ENCODE measurements at places on chromosomes 7 and 10. TPM values are rescaled to one million over a fixed set of nuclear protein-coding genes. Genes with fewer than 3 reads are reported as not detected.

DNA sequence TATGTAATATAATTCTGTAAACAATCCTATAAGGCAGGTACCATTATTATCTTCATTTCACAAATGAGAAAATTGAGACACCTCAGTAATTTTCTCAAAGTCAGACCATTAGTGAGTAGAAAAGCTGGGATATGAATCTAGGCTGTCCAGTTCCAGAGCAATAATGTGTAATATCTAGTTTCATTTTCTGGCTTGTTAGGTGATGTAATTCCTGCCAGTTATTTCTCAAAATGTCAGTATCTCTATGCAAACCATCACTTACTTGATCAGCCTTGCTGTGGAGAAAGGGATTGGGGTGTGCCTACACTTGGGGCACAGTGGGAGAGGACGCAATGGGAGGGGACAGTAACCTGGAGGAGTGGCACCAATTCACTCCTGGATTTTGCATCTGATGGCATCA lies 157.5 kb downstream of the LYZL1 start:
- H3K27ac ChIP-seq, result peak overlapping the region; percentile 63
- H3K36me3 ChIP-seq, result no peaks in the 10 kb centered on the region
- no peak for DNase-seq
- no peaks in the 10 kb centered on the region for H3K27me3 ChIP-seq
- no peak overlapping the region for H3K4me3 ChIP-seq
- H3K4me1 ChIP-seq, result peaks cover 17% of the 10 kb centered on the region

DNA sequence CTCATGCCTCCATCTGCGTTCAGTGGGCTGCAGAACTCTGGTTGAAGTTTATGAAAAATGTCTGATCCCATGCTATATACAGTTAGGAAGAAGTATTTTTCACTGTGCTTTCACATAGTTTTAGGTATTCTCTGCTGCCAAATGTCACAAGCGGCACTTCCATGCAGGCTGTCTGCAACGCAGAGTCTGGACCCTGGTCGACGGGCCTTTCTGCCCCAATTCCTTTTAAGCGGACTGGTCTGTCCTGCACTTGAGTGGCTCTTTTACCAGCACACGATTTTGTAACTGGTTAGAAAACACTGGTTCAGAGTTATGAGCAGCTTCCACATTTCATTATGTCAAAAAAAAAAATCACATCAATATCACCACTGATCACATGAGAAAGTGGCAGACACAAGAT lies 143.0 kb downstream of the DIP2C start:
- H3K4me1 ChIP-seq, result no peaks in the 10 kb centered on the region
- H3K27me3 ChIP-seq, result peaks cover 10% of the 10 kb centered on the region
- no peak for DNase-seq
- H3K36me3 ChIP-seq, result no peaks in the 10 kb centered on the region
- H3K4me3 ChIP-seq, result no peak overlapping the region

DNA sequence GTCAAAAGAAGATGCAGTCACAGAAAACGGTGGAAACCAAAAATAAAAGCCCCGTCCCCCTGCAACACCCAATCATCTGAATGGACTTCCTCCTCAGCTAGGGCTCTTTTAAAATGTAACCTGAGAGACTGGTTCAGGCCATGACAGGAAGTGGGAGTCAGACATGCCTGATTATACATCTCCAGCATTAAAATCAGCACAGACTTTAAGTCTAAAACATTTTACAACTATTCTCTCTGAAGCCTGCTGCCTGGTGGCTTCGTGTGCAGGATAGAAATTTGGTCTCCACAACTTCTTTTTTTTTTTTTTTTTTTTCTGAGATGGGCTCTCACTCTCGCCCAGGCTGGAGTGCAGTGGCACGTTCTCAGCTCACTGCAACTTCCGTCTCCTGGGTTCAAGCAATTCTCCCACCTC lies 30.3 kb downstream of the HACD1 start:
- H3K27me3 ChIP-seq, result peaks cover 6% of the 10 kb centered on the region
- H3K27ac ChIP-seq, result no peak overlapping the region
- H3K36me3 ChIP-seq, result no peaks in the 10 kb centered on the region
- peak overlapping the region; percentile 24 for H3K4me3 ChIP-seq

GRCh38 chr7:47536661-47537611 lies 45.0 kb downstream of the TNS3 start:
- H3K4me1 ChIP-seq, result no peaks in the 10 kb centered on the region
- peaks cover 14% of the 10 kb centered on the region for H3K27me3 ChIP-seq
- no peaks in the 10 kb centered on the region for H3K36me3 ChIP-seq
- no peak overlapping the region for H3K4me3 ChIP-seq
- no peak for DNase-seq
- H3K27ac ChIP-seq, result no peak overlapping the region

DNA sequence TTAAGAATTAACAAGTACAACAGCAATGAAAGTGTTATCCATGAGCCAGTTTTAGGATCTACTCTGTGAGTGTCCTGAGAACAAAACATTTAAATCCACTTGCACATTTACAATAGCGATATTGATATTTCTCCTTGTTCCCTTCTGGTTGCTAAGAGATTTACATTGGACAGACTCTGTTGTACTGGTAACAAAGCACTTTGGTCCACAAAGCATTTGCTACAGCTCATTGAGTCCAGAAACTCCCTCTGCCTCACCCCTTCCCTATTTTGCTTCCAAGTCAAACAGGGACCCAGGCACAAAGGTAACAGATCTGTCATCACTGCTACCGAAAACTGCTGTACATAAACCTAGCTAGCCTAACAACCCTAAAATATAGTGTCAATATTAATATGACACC lies 2.1 kb downstream of the ANK3 start:
- no peaks in the 10 kb centered on the region for H3K36me3 ChIP-seq
- peaks cover 7% of the 10 kb centered on the region for H3K4me1 ChIP-seq
- H3K27ac ChIP-seq, result no peak overlapping the region
- no peak for DNase-seq
- no peaks in the 10 kb centered on the region for H3K27me3 ChIP-seq
- no peak overlapping the region for H3K4me3 ChIP-seq

DNA sequence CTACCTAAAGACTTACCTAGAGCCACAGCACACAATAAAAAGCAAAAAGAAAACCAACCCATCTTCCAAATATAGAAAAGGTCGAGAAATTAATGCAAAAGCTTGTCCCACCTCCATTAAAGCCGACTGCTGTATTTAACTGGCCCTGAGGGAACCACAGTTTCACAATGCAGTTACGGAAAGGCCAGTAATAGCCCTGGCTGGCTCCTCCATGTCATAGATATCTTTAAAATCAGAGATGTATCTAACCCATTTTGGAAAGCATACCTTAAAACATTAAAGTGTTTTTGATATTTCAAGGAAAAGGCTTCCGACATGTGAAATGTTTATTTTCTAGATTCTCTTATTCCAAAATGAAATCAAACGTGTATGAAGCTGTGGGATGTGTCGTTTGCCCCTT lies 23.0 kb downstream of the HDAC9 start:
- DNase-seq, result no peak
- H3K36me3 ChIP-seq, result no peaks in the 10 kb centered on the region
- no peak overlapping the region for H3K27ac ChIP-seq

DNA sequence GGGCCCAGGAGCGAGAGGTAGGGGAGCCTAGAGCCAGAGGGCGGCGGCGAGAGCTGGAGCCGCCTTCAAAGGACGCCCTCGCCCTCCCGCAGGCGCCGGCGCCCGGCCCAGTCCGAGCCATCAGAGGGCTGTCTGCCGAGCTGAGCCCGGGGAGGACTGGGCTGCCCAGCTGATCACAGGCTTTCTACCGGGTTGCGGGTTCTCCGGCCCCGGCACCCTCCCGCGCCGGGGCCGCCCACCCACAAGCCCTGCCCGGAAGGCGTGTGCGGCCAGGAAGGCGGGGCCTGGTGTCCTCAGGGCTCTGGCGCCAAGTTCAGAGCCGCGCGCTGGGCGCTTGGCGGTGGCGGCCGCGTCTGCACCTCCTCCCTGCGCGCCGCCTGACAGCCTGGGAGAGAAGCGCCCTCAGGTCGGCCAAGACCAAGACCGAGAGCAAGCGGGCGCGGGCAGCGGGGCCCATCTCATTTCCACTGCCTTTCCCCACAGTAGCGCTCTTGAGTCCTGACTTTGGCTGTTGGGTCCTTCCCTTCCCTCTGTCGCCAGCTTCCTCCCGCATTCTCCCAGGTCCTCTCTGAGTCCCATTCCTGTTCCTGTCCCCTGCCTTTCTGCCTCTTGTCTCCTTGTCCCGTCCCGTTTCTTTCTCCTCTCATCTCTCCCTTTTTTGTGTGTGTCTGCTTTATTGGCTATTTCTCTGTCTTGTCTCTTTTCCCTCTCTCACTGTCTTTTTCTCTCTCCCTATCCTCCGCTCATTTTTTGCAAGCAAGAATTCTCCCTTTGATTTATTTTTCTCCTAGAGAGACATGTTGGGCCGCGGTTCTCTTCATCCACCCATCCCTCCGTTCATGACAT lies 60.6 kb upstream of the MSMB start:
- DNase-seq, result peak; percentile 89
- H3K27me3 ChIP-seq, result peaks cover 21% of the 10 kb centered on the region
- no peaks in the 10 kb centered on the region for H3K36me3 ChIP-seq
- peak overlapping the region; percentile 82 for H3K4me3 ChIP-seq
- peaks cover 14% of the 10 kb centered on the region for H3K4me1 ChIP-seq

DNA sequence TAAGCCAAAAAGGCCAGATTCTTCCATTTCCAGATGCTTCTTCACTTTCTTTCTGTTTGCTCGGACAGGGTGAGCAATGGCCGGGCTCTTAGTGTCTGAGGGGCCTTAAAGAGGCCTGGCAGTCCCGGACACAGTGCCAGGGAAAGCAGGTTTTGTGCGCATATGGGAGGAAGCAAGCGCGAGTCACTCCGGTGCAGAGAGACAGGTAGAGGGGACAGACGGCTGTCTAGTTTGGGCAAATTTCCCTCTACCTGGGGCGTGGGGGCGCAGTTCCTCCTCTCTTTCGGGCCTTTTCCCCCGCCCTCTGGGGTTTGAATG lies 4.7 kb downstream of the NEUROD6 start:
- H3K27me3 ChIP-seq, result peaks cover 22% of the 10 kb centered on the region
- H3K4me1 ChIP-seq, result no peaks in the 10 kb centered on the region
- H3K27ac ChIP-seq, result no peak overlapping the region

The SFRP4 gene
- not detected for total RNA-seq

- no peaks in the 10 kb centered on the region for H3K36me3 ChIP-seq
- H3K27ac ChIP-seq, result no peak overlapping the region
- no peak overlapping the region for H3K4me3 ChIP-seq
- DNase-seq, result no peak
These were observed 163.3 kb upstream of the TNRC18 start for GRCh38 chr7:5586963-5587348.

DNA sequence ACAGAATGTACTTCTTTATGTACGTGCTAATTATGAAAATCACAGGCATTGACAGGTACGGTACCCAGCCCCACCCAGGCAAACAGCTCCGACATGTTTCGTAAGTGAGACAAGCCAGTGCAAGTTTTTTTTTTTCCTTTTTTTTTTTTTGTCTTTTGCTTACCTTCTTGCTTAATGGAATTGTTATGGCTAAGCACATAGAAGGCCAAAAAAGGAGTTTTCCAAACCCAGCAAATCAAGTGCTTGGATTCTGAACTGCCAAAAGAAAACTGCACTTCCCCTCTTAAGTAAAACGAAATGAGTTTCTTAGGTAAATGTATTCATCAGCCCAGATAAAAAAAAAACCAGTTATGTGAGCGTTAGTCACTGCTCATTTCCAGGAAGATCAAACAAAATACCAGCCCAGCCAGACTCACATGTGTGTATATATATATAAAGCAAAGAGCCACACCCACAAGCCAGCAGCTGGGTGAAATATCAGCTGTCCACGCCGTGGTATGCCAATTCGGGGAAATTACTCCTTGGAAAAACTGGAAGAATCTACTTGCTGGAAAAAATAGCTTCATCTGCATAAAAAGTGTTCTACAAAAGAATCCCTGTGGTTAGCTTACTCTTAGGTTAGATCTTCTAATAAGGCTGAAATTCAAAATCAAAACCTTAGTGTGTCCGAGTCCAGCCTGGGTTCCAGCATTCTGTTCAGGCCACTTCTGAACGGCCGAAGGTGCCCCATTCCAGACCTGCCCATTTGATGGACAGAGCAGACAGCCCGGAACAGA lies 8.0 kb downstream of the KLF6 start:
- H3K36me3 ChIP-seq, result peaks cover 83% of the 10 kb centered on the region
- peaks cover 61% of the 10 kb centered on the region for H3K4me1 ChIP-seq
- H3K4me3 ChIP-seq, result peak overlapping the region; percentile 76
- H3K27me3 ChIP-seq, result no peaks in the 10 kb centered on the region

- peaks cover 28% of the 10 kb centered on the region for H3K4me1 ChIP-seq
- H3K4me3 ChIP-seq, result peak within 1 kb of the TSS; percentile 98
- DNase-seq, result peak; percentile 97
- H3K27me3 ChIP-seq, result no peaks in the 10 kb centered on the region
These were observed at the start of gene ARMH3 for GRCh38 chr10:102055647-102056419. Gene ARMH3 (minus strand): TSS chr10:102056173. CDS start chr10:102040114, 16,059 bp downstream.

DNA sequence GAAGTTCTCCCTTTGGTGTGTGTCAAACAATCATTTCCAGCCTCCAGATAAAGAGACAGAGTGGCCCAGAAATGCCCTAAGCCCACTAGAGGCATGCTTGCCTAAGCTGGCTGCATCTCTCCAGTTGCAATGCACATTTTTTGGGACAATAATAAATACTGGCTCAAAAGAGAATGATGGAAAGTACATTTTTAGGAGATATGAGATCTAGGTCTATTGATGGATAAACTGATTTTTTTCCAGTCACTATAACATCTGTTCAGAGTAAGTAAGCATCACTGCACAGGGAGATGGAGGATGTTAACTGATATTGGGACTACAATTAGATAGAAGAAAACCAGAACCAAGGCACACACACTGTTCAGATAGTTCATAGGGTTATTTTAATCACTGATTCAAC lies 553.0 kb downstream of the GRM8 start:
- DNase-seq, result no peak
- H3K4me3 ChIP-seq, result no peak overlapping the region
- H3K36me3 ChIP-seq, result no peaks in the 10 kb centered on the region
- H3K27ac ChIP-seq, result no peak overlapping the region
- H3K27me3 ChIP-seq, result peaks cover 16% of the 10 kb centered on the region

The ZC3HAV1L gene
- total RNA-seq, result 38.5 TPM

DNA sequence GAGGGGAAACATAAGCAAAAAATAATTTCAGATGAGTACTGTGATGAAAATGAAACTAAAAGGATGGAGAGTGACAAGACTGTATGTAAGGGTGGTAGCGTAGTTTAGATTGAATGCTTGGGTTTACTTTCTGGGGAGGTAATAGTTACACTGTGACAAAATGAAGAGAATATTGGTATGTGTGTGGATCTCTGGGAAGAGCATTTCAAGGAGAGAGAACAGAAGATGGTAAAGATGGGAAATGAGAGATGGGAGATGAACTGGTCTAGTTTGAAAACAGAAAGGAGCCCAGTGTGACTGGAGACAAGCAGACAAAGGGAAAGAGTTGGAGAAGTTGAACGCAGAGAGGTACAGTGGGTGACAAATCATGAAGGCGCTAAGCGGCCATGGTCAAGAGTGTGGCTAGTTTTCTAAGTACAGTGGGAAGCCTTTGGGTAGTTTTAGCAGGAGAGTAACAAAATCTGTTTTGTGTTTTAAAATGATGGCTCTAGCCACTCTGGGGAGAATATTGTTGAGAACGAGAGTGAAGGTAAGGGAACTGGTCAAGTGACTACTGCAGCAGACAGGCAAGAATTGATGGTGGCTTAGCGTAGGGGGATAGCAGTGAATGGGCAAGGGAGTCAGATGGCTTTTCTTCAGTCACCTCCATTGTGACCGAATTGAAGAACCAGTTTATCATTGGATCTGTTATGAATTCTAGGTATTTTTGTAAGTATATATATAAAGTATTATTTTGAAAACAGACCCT lies 22.6 kb downstream of the PALS2 start:
- H3K27ac ChIP-seq, result no peak overlapping the region

The SFTPA1 gene
- not detected for total RNA-seq

GRCh38 chr7:2148814-2149213 lies 83.9 kb downstream of the MAD1L1 start:
- no peaks in the 10 kb centered on the region for H3K27me3 ChIP-seq
- no peak overlapping the region for H3K27ac ChIP-seq
- no peaks in the 10 kb centered on the region for H3K36me3 ChIP-seq
- H3K4me3 ChIP-seq, result no peak overlapping the region
- no peaks in the 10 kb centered on the region for H3K4me1 ChIP-seq

The TPST1 gene
- 1.1 TPM for total RNA-seq

The PTF1A gene
- not detected for total RNA-seq

The FBH1 gene
- total RNA-seq, result 62.9 TPM
